ENCODE measurements at places on chromosomes 4 and X. TPM values are rescaled to one million over a fixed set of nuclear protein-coding genes. Genes with fewer than 3 reads are reported as not detected.

UGT2B11 gene
- total RNA-seq, result not detected

ZAR1 gene
- not detected for total RNA-seq

PCDH7 gene
- 6.6 TPM for total RNA-seq

EXOSC9 gene
- total RNA-seq, result 18.8 TPM

- no peaks in the 10 kb centered on the region for H3K36me3 ChIP-seq
- H3K27me3 ChIP-seq, result no peaks in the 10 kb centered on the region
- H3K4me3 ChIP-seq, result no peak overlapping the region
- DNase-seq, result no peak
- no peaks in the 10 kb centered on the region for H3K4me1 ChIP-seq
- H3K27ac ChIP-seq, result no peak overlapping the region
Observed at GRCh38 chr4:147246096-147246495, 234.8 kb upstream of the EDNRA start.

- no peak overlapping the region for H3K27ac ChIP-seq
- H3K27me3 ChIP-seq, result peaks cover 9% of the 10 kb centered on the region
- H3K36me3 ChIP-seq, result no peaks in the 10 kb centered on the region
- no peaks in the 10 kb centered on the region for H3K4me1 ChIP-seq
- no peak for DNase-seq
- H3K4me3 ChIP-seq, result no peak overlapping the region
Observed at GRCh38 chrX:2587146-2587545, 86.4 kb upstream of the DHRSX start.

DNA sequence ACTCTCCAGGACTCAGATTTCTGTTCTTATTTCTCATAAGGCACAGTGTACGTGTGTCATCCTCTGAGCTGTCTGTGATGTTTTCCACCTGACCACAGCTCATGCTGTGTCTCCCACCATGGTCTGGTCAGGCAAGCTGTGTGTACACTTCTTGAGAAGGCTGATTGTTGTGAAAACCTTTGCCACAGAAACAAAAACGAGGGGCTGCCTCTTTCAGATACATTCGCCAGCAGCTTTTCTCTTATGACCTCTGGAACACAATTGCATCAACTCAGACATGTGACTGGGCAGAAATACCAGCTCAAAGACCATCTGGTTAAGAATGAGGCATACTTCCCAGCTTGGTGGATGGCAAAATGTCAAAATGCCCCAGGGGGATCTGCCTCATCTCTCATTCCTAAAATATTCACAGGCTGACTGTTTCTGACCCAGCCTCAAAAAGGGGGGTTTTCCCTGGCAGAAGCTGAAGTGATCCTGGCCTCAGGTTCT is 46.1 kb downstream of the PGRMC2 start:
- H3K27ac ChIP-seq, result no peak overlapping the region
- H3K4me3 ChIP-seq, result no peak overlapping the region
- H3K36me3 ChIP-seq, result no peaks in the 10 kb centered on the region
- H3K27me3 ChIP-seq, result no peaks in the 10 kb centered on the region
